ENCODE measurements at places on chromosomes 16 and 17.

GRCh38 chr16:85999778-86000177 is 100.8 kb downstream of the IRF8 start:
- no peak for DNase-seq

DNA sequence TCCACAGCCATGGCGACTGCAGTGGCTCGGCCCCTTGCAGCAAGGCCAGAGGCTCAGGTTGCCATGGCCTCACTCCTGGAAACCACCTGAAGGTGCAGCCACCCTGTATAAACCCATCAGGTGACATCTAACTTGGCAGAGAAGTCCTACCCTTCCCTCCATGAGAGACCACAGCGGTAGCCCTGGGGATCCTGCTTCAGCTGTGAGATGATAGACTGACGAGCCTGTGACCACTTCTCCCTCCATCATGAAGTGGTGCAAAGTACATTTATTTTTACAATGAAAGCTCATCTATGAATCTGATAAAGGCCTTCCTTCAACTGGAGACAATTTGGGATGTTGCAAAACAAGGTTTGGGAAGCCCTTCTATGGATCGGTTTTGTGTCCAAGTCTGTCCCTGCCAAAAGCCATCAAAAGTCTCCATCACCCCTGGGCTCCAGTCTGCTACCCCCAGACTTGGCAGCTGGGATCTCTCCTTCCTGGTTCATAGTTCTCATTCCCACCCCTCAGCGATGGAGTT is 1.8 kb downstream of the ZACN start:
- DNase-seq: no peak

DNA sequence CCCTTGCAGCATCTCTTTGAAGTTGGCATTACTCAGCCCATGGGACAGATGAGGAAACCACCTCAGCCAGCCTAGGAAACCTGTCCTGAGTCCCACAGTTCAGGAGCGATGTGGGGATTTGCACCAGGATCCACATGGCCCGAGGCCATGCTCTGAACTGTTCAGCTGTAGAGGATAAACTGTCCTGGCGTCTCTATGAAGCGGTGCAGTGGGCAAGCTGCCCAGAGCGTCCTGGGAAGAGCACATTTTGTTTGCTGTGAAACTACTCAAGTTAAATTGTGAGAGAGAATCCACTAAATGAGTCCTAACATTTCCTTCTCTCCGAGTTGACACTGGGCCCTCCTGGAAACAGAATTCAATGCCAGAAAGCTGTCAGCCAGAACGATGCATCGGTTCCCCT is 276.6 kb upstream of the TNRC6C start:
- no peak for DNase-seq

- DNase-seq: no peak
Observed at GRCh38 chr16:22013486-22013885, 5.6 kb downstream of the MOSMO start.

- no peak for DNase-seq
Observed at GRCh38 chr16:78791011-78791410, 691.6 kb downstream of the WWOX start.

GRCh38 chr16:65967376-65967775 is 399.1 kb upstream of the CDH5 start:
- no peak for DNase-seq

DNA sequence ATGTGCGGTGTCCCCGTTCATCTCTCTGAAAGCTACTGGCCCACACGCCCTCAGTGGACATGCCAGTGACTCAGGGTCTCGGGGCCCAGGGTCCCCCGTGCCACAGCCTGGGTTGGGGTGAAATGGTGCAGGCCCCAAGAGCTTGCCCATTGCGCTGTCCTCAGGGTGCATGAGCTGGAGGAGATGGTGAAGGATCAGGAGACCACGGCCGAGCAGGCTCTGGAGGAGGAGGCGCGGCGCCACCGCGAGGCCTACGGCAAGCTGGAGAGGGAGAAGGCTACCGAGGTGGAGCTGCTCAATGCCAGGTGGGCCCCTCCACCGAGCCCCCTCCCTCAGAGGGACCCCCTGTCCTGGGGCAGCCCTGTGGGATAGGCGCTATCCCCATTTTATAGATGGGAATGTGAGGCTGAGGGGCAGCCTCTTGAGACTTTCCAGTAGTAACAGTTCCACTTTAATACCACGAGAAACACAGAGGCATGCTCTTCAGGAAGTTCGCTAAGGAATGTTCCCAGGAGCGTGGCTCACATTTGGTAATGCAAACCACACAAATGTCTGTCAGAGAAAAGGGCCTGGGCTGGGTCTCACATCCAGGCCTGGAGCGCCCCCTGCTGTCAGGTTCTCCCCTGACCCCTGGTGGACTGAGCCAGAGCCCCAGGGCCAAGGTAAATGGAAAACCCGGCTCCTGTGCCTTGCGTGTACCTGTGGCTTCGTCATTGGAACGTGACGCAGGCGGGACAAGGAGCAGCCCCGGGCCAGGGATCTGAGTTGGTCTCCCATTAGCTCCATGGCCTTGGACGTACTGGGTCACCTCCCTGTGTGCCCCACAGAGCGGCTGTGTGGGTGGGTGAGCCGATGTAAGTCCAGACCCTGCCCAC is 133.7 kb downstream of the RAB11FIP4 start:
- peak; percentile 82 for DNase-seq

GRCh38 chr17:81238490-81238814 is 403 bp downstream of the TEPSIN start:
- no peak for DNase-seq

- no peak for DNase-seq
Observed at GRCh38 chr17:50946223-50946890, 80.2 kb upstream of the TOB1 start.

DNA sequence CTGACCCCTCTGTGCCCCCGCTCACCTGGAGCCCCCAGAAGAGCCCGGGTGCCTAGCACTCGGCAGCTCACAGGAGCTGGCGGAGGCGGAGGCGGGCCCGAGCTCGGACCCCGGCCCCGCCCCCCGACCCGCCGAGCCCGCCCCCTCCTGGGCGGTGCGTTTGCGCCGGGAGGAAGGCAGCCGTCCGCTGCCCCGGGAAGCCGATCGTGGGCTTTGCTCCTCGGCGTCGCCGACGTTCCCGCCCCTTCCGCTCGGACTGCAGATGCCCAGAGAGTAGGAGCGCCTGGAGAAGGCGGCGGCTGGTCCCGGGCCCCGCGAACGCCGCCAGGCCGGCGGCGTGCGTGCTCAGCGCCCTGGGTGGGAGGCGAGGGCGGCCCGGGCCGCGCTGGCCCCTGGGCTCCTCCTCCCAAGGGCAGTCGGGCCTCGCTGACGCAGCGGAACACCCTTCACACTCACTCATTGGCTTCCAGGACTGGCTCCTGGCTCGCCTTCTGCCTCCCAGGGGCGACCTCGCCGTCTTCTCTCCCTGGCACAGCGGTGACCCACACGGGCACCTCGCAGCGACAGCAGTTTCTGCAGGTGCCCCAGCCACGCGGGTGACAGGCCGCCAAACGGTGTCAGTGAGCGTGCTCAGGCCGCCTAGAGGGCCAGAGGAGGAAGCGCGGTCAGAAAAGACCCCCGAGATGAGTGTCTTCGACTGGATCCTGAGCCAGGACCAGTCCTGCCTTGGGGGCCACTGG is at the start of gene PLSCR3:
Gene PLSCR3 (minus strand): TSS at position 74 of the 740 bp plus-strand sequence. CDS start 415 bp downstream, outside the sequence.
- DNase-seq: peak; percentile 74

GRCh38 chr16:1053700-1054368 is 18.7 kb upstream of the SSTR5 start:
- no peak for DNase-seq

- no peak for DNase-seq
Observed at GRCh38 chr17:10031127-10031526, 126.1 kb upstream of the RCVRN start.

DNA sequence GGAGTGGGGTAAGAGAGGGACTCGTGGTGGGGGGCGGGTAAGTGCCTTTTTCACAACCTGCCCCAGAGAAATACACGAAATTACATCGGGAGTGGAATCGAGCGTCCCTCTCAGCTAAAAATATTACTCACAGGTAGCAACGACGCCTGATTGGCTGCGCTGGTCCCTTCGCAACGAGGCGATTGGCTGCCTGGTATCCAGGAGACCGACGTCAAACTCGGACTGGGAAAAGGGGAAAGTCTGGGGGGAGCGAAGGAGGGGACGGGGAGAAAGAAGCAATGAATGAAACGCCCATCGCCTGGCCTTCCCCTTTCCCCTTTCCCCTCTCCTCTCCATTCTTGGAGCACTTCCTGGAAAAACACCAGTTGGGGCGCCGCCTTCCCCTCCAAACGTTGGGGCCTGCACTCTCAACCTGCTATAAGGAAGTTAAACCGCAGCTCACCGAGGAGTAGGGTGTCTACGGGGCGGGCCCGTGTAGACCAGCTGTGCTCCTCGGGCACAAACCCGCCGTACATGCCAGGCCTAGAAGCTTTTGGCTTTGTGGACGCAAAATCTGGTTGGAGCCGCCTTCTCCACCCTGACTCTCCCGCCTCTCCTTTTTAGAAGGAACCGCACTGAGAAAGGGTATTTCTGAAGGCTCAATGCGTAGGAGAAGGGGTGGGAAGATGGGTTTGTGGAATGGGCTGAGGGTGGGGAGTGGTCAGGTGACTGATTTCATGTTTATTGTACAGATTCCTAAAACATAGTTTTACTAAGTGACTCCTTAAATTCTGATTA is 1.4 kb upstream of the TOB1 start:
- DNase-seq: peak; percentile 72

- DNase-seq: no peak
Observed at GRCh38 chr16:2866431-2866830, 8.5 kb upstream of the PRSS22 start.

DNA sequence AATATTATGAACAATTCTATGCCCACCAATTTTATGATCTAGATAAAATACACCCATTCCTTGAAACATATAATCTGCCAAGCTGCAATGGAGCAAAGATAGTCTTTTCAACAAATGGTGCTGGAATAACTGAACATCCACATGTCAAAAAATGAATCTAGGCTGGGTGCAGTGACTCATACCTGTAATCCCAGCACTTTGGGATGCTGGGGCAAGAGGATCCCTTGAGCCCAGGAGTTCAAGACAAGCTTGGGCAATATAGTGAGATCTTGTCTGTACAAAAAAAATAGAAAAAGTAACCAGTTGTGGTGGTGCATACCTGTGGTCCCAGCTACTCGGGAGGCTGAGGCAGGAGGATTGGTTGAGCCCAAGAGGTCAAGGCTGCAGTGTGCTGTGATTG is 92.5 kb downstream of the N4BP1 start:
- no peak for DNase-seq

DNA sequence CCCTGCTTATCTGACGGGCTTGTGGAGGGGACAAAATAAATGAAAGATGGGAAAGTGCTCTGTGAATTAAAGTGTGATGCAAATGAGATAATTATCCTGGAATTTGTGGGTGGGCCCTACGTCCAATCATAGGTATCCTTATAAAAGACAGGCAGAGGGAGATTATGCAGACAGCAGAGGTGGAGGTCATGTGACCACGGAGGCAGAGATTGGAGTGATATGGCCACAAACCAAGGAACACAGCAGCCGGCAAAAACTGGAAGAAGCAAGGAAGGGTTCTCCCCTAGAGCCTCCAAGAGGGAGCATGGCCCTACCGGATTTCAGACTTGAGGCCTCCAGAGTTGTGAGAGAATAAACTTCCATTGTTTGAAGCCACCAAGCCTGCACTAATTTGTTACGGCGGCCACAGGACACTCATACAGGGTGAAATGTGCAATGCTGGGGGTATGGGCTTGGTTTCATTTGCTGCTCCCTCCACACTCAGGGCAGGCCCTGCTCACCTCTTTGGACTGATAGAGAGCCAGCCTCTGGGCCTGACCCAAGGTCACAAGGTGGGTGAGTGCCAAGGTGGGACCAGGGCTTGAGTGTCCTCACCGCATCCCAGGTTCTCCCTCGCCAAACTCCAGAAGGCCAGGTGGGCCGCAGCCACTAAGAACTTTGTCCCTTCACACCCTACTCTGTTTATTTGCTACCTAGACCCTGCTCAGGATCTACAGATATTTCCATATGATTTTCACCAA is 149.6 kb upstream of the TNRC6C start:
- DNase-seq: no peak

- no peak for DNase-seq
Observed at GRCh38 chr17:65604070-65604469, 42.6 kb upstream of the AXIN2 start.

DNA sequence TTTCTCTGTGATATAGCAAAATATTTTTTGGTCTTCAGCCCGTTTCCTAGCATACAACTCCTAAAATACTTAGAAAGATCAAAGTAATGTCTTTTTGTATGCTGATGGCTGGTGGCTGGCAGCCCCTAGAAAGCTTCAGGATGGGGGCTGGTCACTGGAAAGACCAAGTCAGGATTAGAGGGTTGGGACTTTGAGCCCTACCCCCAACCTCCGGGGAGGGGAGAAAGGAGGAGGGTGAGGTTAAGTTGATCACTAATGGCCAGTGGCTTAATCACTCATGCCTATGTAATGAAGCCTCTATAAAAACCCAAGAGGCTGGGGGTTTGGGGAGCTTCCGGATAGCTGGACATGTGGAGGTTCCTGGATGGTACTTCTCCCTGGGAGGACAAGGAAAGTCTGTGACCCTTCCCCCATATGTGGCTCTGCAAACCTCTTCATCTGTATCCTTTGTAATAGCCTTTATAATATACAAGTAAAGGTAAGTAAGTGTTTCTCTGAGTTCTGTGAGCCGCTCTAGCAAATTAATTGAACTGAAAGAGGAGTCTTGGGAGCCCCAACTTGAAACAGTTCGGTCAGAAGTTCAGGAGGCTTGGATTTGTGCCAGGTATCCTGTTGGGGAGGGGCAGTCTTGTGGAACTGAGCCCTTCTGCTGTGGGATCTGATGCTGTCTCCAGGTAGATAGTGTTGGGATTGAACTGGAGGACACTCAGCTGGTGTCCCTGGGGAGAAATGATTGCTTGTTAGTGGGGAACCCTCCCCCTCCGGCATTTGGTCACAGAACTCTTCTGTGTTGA is 3.5 kb downstream of the SLC7A6 start:
- no peak for DNase-seq

DNA sequence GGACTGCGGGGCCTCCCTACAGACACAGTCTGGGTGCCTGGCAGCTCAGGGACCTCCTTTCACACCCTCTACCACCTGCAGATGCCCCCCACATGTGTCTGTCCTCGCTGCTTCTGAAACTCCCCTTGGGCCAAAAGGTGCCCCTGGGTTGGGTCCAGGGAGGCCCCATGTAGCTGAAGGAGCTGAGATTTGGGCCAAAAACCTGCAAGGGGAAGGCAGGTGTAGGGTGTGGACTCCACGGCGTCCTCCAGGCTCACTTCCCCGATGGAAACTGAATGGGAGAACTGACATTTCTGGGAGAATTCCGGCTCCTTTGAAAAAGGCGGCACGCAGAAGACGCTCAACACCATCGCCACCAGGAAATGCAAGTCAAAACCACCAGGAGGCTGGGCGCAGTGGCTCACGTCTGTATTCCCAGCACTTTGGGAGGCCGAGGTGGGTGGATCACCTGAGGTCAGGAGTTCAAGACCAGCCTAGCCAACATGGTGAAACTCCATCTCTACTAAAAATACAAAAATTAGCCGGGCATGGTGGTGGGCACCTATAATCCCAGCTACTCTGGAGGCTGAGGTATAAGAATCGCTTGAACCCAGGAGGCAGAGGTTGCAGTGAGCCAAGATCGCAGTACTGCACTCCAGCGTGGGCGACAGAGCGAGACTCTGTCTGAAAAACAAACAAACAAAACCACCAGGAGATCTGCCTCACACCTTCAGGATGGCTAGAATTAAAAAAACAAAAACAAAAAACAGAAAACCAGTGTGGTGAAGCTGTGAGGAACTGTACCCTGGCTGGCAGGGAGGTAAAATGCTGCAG is 13.2 kb upstream of the BAIAP2 start:
- DNase-seq: no peak

Measured in activated T-helper 9 cell treated with anti-CD3 and anti-CD28 coated beads, Interleukin-2, amount 50 U/mL, for 16 hours (primary cell).